Astrocyte of the cerebellum (primary cell): ENCODE measurements at places on chromosomes 6 and 20.

- DNase-seq = no peak
Measured at GRCh38 chr20:1832634-1833033, 62.6 kb upstream of the SIRPA start.

GRCh38 chr6:139891471-139891870, 517.0 kb upstream of the CITED2 start:
- no peak for DNase-seq

DNA sequence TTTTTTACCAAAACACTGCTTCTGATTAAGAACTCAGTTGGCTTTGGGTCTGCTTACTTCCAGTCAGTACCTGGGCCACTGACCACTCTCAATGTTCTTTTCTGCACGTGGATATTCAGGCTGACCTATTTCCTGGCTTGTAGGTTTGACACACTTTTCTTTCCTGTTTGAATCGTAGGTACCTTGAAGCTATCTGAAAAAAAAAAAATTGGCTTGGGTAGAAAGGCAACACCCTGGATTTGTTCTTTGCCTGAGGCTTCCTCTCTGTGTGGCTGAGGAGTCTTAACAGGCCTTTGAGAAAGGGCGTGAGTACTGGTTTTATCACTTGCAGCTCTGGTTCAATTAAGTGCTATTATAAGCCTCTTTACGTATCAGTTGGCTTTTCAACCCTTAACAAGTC, 60.6 kb upstream of the IL20RA start:
- DNase-seq = no peak

GRCh38 chr6:20630617-20631548, 96.6 kb downstream of the CDKAL1 start:
- DNase-seq = no peak

- DNase-seq = no peak
Measured at GRCh38 chr20:9458138-9458796, 56.1 kb upstream of the LAMP5 start.

DNA sequence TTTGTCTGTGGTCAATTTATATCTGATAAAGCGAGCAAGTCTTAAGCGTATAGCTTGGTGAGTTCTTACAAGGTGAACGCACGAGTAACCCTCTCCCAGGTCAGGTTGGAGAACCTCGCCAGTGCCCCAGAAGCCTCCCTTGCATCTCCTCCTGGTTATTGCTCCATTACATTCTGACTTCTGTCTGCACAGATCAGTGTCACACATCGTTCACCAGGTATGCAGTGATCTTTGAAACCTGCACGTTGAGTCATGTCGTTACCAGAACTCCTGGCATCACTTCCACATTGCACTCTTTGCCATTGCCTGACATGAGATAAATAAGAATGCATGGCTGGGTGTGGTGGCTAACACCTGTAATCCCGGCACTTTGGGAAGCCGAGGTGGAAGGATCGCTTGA, 44.2 kb downstream of the AKAP12 start:
- DNase-seq = no peak

DNA sequence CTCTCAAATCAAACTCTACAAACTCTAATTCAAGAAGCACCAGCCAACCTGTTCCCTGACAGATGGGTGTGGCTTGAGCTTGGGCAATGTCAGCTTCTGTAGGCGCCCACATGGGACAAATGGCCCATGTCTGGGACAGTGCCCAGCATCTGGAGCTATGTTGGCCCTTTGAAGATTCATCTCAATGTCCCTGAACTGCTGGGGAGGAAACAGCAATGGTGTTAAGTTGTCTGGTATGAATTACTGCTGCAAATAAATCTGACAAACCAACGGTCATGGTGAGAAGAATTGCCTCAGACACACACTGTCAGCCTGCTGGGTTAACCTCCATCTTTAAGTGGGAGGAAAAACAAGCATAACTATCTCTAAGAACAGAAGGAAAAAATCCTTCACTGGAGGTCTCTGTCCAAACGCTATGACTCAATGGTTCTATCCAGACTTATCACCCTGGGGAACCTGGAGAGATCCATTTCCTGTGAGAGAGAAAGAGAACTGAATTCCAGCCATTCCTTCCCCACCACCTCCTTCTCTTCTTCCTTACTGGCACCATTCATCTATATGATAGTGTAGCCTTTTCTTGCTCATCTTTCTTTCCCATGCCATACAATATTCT, 274.9 kb downstream of the CDH26 start:
- DNase-seq = no peak

DNA sequence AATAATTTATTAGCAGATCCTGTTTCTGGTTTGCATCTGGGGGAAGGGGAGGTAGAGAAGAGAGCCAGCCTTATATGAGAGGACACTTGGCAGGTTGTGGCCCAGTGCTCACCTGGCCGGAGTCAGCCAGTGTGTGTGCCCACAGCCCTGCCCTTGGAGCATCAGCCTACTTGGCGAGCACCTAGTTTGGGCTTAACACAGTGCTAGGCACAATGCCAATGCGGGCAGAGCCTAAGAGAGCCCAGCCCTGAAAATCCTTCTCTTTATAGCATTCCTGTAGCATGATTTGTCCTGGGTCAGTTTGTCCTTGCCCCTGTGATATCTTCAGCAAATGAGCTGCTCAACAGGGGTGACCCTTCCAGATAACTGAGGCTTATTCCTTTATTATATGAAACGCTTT, 73.0 kb downstream of the SLX4IP start:
- DNase-seq = no peak

DNA sequence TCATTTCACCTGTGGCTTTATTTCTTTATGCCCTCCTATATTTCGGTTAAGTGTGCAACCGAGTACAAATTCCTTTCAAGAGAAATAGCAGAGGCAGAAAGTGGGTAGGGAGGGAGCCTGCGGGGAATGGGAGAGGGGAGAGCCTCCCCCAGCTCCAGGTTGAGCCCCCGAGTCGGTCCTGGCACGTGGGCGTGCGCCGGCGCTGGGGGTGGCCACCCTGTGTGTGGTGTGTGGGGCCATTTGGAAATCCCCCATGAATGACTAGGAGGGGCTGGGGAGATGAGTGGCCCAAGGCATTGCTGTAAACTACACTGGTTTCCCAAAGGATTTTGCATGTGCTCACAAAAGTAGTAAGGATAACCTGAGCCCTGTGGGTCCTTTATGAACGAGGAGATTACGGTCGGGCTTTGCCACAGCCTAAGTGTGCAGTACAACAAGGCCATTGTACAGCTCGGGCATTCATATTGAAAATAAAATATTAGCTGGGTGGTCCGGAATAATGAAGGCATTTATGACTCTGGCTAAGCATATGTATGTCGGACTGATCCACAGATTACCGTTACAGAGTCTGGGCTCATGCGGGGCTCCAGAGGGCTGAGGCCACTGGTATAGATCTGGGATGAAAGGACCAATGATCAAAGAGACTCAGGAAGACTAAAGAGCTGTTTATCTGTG, 84.5 kb upstream of the RALGAPA2 start:
- DNase-seq = no peak

- peak; percentile 75 for DNase-seq
Measured at GRCh38 chr20:25040438-25040831, 17.5 kb downstream of the ACSS1 start.

- DNase-seq = no peak
Measured at GRCh38 chr6:105795913-105796517, 290.1 kb upstream of the PRDM1 start.

GRCh38 chr6:12849809-12850198, 133.2 kb downstream of the PHACTR1 start:
- no peak for DNase-seq

GRCh38 chr6:5126214-5126613, 41.1 kb downstream of the PPP1R3G start:
- peak; percentile 22 for DNase-seq

DNA sequence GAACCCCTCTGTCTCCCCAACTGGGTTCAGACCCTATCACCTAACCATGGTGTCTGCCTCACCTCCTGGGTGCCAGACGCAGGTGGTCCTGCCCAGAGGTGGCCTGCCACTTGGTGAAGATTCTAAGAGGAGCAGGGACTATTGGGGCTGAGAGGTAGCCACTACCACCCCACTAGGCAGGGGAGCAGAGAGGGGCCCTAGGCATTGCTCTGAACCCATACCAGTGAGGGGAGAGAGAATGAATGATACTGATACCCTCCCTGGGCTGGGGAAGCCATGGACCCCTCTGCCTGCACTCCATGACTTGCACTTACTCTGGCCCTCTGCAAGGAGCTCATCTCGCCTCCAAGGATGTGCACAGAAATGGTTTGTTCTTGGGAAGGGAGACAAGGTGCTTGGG, 31.7 kb upstream of the SPDEF start:
- no peak for DNase-seq

DNA sequence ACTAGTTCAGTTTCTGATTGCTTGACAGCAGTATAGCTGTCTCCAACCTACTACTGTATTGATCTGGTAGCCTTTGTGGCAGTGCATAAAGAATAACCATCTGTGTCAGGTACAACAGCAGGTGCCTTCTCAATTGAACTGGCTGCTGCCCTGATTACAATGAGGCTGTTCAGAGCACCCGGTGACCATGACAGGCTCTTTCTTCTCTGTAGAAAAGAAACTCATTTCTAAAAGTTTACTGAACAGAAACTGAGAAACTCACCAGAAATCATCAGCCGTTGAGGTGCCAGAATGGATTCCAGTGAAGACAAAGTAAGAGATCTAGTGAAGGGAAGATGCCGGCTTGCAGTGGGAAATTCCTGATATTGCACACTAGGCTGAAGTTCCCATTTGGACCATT, 954.4 kb downstream of the PHF3 start:
- DNase-seq = no peak

- no peak for DNase-seq
Measured at GRCh38 chr20:50335105-50335504, 144.5 kb downstream of the CEBPB start.

- DNase-seq = peak; percentile 87
Measured at GRCh38 chr6:17907406-17908229, 79.8 kb downstream of the KIF13A start.

GRCh38 chr20:34956751-34957472, 1.2 kb downstream of the MYH7B start:
- no peak for DNase-seq

GRCh38 chr6:82017288-82017687, 230.3 kb downstream of the IBTK start:
- DNase-seq = no peak

DNA sequence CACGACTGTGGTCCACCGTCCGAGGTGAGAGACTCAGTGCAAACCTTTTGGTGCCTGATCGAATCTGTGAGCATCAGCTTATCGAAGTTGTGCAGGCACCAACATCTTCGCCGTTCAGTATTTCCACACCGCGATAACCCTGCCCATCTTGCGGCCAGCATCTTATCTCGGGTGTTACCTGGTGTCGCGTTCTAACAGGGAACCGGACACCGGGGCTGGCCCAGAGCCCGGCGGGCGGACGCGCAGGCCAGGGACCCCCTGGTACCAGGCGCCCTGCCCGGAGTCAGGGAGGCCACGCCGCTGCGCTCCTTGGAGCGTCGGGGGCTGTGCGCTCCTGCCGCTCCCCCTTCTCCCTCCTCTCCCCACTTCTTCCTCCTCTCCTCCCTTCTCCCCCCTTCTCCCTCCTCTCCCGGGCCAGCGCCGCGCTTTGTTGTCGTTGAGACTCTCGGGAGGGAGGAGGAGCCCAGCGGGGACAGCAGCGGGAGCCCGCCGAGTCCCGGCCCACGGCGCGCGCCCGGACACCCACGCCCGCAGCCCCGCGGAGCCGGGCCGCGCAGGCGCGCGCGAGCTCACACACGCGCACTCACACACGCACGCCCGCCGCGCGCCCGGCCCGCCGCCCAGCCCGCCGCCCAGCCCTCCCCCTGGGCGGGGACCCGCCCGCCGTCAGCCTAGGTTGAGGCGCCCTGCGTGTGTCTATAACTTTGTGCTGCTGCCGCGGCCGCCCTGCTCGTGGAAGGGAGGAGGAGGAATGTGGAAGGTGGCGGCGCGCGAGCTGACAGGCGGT, 1.4 kb upstream of the FOXO3 start:
- DNase-seq = peak; percentile 46

GRCh38 chr6:29685718-29686326, 4.9 kb upstream of the ZFP57 start:
- DNase-seq = no peak

- DNase-seq = peak; percentile 73
Measured at GRCh38 chr6:111985202-111985731, 68.6 kb upstream of the CCN6 start.

- no peak for DNase-seq
Measured at GRCh38 chr6:142323377-142323776, 21.6 kb downstream of the ADGRG6 start.

GRCh38 chr6:135851442-135852271, at the start of gene PDE7B:
Gene PDE7B, plus strand, starts transcription at chr6:135851701.
- DNase-seq = peak; percentile 97

DNA sequence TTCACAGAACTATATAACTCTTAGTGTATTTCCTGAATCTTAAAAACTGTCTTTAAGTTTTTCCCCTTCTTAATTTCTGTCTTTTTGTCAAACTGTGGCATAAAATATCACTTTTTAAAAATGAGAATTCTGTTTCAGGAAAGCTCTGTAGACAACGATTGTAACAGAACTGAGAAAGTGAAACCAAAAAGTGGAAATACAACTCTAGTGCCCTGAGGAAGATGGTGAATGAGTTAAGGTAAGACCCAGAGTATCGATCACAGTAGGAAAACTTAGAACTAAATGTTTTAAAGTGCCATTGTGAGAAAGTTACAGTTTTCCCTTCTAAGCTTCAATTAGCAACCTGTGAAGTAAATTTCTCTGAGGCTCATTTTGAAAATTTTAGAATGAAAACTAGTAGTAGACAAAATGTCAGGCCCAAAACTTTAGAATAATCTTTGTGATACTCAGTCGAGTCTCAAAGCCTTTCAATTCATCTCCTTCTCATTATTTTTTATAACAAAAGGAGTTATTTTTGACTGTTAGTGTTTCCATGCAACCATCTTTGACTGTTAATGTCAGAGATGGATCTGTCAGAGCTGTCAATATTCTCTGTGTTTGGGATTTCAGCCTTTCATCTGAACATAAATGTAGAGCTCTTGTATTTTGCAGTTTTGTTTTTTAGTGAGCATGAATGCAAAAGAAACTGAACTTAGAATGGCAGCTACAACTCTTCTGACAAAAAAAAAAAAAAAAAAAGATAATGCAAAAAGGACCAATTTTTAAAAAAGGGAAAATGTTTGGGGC, 19.0 kb upstream of the TRDN start:
- DNase-seq = no peak

- no peak for DNase-seq
Measured at GRCh38 chr6:55033016-55033546, 141.2 kb upstream of the HCRTR2 start.

DNA sequence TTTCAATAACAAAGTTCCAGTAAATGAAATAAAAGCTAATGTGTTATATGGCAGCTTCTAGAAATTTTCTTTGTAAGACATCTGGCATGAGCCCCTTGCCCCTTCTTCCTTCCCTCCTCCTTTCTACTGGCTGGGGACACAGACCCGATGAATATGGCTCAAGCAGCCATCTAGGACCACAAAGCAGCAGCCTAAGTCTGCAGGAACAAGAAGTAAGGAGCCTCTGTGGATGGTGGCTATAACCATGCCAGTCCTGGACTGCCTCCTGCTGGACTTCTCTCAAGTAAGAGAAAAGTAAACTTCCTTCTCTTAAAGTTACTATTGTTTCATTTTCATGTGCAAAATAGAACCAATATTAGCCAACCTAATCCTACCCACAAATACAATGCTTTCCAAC, 114.9 kb upstream of the DST start:
- no peak for DNase-seq

- no peak for DNase-seq
Measured at GRCh38 chr6:42387336-42387735, 64.4 kb downstream of the TRERF1 start.
